Fibroblast of the aortic adventitia (primary cell): ENCODE measurements at places on chromosomes 13 and 19.

- no peak for DNase-seq
These were observed 150.0 kb downstream of the RAP2A start for GRCh38 chr13:97583907-97584497.

GRCh38 chr19:29813642-29814041 is 1.9 kb downstream of the CCNE1 start:
- DNase-seq, result no peak

- DNase-seq, result peak; percentile 40
These were observed 223.6 kb downstream of the GPC6 start for GRCh38 chr13:93450191-93450621.

GRCh38 chr19:3733549-3734309 is 25.5 kb downstream of the TJP3 start:
- DNase-seq, result no peak

DNA sequence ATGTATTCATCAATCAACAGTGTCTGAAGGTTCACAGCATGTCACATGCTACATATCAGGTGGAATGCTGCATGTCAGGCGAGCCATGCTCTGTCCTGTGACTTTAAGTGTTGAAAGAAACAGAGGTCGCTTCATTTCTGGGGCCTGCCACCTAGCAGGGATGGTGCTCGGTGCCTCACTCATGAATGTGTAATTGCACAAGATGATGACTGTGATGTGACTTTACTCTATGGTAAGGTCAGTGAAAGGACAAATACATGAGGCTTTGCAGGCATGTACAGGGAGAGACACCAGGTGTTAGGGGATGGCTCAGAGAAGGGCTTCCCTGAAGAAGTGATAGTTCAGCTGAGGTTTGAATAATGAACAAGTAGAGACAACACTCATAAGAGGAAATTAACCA is 66.7 kb downstream of the FRY start:
- no peak for DNase-seq

DNA sequence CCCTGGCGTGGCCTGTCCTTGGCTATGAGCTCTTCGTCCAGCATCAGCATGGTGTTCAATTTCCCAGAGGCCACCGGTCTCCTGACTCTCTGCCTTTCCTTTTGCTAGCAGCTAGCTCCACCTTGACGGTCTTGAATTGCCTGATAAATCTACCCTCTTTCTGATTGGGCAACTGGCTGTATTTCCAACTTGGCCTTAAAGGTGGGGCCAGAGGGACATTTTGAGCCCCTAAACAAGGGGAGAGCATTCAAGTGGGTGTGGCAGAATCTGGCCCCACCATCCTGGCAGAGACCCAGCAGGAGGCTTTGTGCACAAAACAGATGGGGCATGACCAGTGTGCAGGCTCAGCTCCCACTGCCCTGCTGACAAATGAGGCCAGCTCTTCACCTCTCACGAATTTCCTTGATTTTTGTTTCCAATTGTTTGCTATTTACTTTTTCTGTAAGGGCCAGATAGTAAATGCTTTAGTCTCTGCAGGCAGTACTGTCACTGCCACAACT is 148.9 kb upstream of the VSTM2B start:
- no peak for DNase-seq

DNA sequence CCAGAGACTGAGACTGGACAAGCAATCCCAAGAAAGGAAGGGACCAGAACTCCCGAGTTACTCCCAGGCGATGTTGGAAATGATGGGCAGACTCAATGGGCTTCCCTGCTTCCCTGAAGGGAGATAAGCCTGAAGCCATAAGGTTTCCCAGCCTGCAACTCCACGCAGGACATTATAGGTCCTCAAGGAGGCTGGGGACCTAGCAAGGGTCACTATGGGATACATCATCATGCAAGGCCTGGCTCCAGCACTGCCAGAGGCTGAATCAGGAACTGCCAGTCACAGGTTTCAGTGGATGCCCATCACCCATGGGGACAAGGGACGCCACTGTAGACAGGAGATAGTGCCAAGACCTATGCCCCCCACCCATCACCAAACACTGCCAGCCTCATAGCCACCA is 338.7 kb downstream of the IRS2 start:
- no peak for DNase-seq

- DNase-seq, result no peak
These were observed 9.0 kb downstream of the NANOS3 start for GRCh38 chr19:13885826-13886365.

GRCh38 chr19:42254089-42254849 is 659 bp downstream of the ERF start:
- no peak for DNase-seq

DNA sequence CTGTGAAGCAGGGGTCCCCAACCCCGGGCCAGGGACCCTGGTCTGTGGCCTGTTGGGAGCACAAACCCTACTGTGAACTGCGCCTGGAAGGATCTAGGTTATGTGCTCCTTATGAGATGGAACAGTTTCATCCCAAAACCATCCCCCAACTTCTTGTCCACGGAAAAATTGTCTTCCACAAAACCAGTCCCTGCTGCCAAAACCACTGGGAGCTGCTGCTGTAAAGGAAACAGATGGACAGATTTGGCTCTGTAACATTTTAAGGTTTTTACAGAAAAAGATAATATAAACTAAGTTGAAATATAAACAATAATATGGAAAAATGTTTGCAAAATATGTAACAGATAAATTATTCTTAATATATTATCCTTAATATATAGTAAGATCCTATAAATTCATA is 73.7 kb downstream of the COG6 start:
- DNase-seq, result peak; percentile 10

DNA sequence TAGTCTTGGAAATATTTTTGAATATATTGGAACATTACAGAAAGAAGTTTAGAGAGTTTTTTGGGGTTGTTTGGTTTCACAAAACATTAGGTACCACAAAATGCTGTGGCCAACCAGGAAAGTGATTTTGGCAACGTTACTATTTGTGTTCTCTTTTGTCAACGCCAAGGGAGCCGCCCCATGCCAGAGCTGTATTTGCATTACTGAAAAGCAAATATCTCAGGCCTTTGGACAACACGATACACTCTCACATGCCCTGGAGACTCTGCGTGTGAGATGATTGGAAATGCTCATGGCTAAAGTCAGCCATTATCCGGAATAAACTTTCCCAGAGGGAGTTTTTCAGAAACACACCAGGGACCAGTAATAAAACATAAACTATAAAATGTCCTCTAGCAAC is 324.6 kb downstream of the SHISA2 start:
- no peak for DNase-seq

DNA sequence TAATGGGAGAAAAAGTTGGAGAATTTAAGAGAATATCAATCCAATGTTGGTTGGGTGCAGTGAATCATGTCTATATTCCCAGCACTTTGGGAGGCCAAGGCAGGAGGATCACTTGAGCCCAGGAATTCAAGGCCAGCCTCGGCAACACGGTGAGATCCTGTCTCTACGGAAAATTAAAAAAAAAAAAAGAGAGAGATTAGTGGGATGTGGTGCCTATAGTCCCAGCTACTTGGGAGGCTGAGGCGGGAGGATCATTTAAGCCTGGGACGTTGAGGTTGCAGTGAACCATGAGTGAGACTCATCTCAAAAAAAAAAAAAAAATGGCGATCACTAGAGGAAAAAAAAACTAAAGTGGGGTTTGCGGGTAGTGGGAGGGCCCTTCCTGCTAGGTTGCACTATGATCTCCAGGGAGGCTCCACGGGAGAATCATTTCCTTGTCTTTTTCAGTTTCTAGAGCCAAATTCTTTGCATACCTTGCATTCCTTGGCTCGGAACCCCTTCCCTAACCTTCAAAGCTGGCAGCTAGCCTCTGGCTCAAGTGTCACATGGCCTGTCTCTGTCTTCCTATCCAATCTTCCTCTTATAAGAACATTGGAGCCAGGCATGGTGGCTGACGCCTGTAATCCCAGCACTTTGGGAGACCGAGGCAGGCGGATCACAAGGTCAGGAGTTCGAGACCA is 5.8 kb upstream of the ERCC2 start:
- DNase-seq, result peak; percentile 98

- peak; percentile 87 for DNase-seq
These were observed 933 bp downstream of the ARHGEF7 start for GRCh38 chr13:111115965-111116521.

- no peak for DNase-seq
These were observed 14.3 kb downstream of the PTH2 start for GRCh38 chr19:49408816-49409440.

DNA sequence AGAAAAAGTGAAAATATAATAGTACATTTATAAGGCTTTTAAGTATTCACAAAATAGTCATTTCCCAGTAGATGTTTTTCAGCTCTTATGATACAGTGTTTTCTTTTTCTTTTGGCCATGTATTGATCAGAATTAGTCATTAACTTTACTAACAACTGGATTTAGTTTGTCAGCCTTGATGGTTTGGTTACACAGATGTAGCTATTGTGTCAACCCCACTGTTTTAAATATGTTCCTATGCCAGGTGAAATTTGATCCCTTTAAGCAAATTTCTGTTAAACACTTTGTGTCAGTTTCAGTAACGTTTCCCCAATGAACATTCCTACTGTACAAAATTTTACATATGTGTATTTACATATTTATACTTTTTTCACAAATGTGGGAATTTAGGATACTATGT is 261.5 kb upstream of the STARD13 start:
- DNase-seq, result peak; percentile 11

- DNase-seq, result no peak
These were observed 9.5 kb upstream of the TMEM255B start for GRCh38 chr13:113749507-113749906.
